ENCODE measurements at places on chromosomes 5 and 9.

DNA sequence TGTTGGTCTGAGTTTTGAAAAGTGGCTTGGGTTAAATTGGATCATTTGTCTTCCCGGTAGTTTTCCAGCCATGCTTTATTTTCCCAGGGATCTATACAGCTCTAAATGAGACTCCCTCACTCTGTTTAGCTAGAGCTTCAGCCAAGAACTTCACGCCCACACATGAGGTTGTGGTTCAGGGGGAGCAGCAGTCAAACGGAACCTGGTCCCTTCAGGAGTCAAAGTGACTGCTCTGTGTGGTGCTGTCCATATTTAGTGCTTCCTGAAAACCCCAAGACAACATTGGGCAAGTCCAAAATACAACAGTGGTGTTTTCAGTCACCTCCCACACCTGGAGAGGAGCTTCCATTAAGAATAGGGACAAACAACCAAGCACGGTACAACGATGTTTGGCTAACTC, 90.5 kb downstream of the ANKH start:
- no peak for DNase-seq

- DNase-seq, result no peak
Measured at GRCh38 chr9:123945532-123945931, 15.6 kb upstream of the DENND1A start.

GRCh38 chr5:53969176-53969730, 341.1 kb downstream of the ARL15 start:
- DNase-seq, result no peak

- DNase-seq, result no peak
Measured at GRCh38 chr5:83512061-83512745, 40.7 kb downstream of the VCAN start.

GRCh38 chr5:174175716-174176268, 130.3 kb downstream of the NSG2 start:
- DNase-seq, result no peak

GRCh38 chr5:42252306-42252705, 170.9 kb upstream of the GHR start:
- DNase-seq, result no peak

DNA sequence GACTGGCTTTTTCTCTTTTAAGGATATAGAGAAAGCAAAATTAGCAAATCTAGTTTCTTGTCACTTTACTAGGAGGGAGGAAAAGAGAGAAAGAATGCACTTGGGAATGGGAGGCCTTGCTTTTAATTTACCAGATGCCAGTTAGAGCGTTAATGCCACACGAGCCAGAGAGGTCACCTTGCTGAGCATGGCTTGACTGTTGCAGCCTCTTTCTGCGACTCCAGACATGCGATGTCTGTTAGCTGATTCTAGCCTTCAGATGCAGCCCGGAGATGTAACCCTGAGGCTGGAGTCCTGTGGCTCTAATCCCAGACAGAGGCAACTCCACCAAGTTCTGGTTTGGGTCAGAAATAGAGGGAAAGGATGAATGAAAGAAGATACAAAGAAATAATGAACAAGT, 152.5 kb downstream of the TRIO start:
- no peak for DNase-seq
